Lung (tissue), 17 donors: ENCODE measurements at places on chromosomes 7 and 10. TPM values are rescaled to one million over a fixed set of nuclear protein-coding genes. Genes with fewer than 3 reads are reported as not detected.

The FAM13C gene
- 1.2 TPM for polyA plus RNA-seq

The ERVW-1 gene
- not detected for polyA plus RNA-seq

The BMI1 gene
- 22.5 TPM for polyA plus RNA-seq

The AFAP1L2 gene
- 5.6 TPM for polyA plus RNA-seq

The PRSS37 gene
- polyA plus RNA-seq, result not detected

- peaks cover 3% of the 10 kb centered on the region for H3K36me3 ChIP-seq
- no peak overlapping the region for H3K4me3 ChIP-seq
- no peaks in the 10 kb centered on the region for H3K27me3 ChIP-seq
- peaks cover 4% of the 10 kb centered on the region for H3K4me1 ChIP-seq
These were observed 32.6 kb downstream of the PDZD8 start for GRCh38 chr10:117342641-117343040.

GRCh38 chr10:37478381-37478780 lies 353.0 kb downstream of the ANKRD30A start:
- no peak overlapping the region for H3K4me3 ChIP-seq
- H3K27ac ChIP-seq, result no peak overlapping the region
- H3K27me3 ChIP-seq, result no peaks in the 10 kb centered on the region
- no peak for DNase-seq

DNA sequence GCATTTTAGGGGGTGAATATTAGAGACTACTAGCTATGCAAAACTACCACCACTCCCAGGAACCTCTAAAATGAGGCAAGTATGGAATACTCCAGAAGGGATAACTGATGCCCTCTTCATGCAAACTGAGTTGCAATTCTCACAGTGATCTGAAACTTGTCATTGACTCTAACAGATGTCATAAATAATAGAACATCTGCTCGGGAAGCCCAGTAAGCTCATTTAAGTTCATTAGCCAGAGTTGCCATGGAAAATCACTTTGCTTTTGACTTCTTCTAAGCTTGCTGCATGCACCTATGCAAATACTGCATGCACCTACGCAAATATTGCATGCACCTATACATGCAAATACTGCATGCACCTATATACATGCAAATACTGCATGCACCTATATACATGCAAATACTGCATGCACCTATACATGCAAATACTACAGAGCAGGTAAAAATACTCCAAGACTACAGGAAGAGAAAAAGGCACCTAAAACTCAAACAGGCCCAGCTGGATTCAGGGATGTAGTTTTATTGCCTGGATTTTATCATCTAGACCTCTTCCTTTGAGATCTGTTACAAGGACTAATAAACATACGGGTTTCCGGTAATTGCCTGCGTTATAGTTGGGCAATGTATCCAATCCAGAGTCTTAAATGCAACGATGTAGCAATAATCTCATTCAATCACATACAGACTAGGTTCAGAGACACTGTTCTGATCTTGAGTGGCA lies 1061.1 kb upstream of the AUTS2 start:
- no peaks in the 10 kb centered on the region for H3K36me3 ChIP-seq
- no peak overlapping the region for H3K27ac ChIP-seq
- no peaks in the 10 kb centered on the region for H3K4me1 ChIP-seq
- no peaks in the 10 kb centered on the region for H3K27me3 ChIP-seq
- no peak overlapping the region for H3K4me3 ChIP-seq
- no peak for DNase-seq

DNA sequence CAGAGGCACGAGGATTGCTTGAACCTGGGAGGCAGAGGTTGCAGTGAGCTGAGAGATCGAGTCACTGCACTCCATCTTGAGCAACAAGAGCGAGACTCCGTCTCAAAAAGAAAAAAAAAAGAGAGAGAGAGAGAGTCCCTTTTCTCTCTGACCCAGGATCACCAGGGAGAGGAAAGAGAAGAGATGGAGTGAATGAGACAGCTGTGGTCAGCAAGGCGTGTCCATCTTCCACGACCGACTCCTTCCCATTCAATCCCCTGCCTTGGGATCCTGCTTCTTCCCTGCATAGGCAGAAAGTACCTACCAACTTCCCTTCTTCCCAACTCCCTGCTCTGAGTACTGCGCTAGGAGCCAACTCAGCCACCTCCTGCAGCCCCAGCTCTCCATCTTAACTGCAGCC lies 5.2 kb upstream of the ZAN start:
- peaks cover 2% of the 10 kb centered on the region for H3K4me1 ChIP-seq
- no peak overlapping the region for H3K27ac ChIP-seq
- H3K4me3 ChIP-seq, result no peak overlapping the region
- no peaks in the 10 kb centered on the region for H3K36me3 ChIP-seq
- H3K27me3 ChIP-seq, result no peaks in the 10 kb centered on the region
